ENCODE measurements at places on chromosomes 11 and 22.

DNA sequence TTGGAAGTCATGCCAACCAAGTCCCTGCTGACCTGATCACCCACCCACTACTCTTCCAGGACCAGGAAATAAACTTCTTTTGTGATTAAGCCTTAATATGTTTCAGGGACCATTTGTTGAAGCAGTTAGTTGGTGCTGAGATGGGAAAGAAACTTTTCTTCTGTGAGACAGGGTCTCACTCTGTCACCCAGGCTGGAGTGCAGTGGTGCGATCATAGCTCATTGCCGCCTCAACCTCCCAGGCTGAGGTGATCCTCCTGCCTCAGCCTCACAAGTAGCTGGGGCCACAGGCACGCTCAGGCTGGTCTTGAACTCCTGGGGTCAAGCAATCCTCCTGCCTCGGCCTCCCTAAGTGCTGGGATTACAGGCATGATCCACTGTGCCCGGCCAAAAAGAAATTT is 10.6 kb downstream of the SUSD2 start:
- no peak for DNase-seq

GRCh38 chr11:103395612-103396011 is 286.4 kb downstream of the DYNC2H1 start:
- no peak for DNase-seq

DNA sequence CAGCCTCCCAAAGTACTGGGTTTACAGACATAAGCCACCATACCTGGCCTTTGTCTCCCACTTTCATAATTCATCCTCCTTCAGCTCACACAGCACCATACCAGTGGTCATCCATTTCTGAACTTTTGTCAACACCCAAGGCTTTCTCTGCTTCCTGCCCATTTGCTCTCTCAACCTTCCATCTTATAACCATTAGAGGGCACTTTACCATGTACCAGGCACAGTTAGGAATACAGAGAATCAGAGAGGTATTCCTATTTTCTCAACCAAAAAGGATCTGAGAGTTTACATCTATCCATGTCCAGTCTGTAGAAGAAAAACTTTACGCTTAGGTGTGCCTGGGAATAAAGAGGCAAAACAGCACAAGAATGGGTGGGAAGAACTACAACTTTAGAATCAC is 397.6 kb downstream of the BUD13 start:
- no peak for DNase-seq

- DNase-seq: no peak
Observed at GRCh38 chr11:29957431-29957830, 59.4 kb downstream of the KCNA4 start.

DNA sequence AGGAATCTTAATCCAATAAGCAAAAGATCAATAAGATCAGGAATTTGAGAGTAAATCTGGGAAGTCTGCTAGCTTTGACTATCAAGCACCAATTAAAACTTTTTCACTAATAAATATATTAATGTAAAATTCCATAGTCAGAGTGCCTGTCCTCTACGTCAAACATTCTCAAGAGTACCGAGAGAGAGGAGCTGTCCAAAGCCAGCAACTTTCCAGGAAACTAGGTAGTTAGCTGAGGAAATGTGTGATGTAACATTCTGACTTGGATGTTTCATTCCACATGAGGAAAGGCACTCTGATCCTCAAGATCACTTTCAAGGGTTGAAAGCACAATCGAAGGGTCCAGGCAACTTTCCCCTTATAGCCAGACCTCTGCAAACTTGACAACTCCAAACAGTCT is 113.2 kb downstream of the STK33 start:
- DNase-seq: no peak

GRCh38 chr11:104339380-104339831 is 175.5 kb upstream of the PDGFD start:
- no peak for DNase-seq

GRCh38 chr11:104075706-104076105 is 39.3 kb downstream of the DDI1 start:
- no peak for DNase-seq

DNA sequence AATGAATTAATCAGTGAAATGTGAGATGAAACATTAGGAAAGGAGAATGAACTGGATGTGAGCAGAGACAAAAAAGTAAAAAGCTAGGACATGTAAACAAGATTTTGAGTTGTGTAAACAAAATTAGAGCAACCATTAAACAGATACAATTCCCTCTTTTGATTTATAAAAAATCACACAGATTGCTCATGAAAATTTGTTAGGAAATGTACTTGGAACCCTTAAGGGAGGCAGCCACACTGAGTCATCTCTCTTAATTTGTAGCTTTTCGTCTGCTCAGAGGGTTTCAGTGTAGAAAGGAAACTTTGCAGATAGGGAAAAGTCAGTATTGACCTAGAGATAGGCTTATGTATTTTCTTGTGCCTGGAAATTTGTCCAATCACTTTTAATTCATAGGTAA is 49.6 kb upstream of the ME3 start:
- no peak for DNase-seq

DNA sequence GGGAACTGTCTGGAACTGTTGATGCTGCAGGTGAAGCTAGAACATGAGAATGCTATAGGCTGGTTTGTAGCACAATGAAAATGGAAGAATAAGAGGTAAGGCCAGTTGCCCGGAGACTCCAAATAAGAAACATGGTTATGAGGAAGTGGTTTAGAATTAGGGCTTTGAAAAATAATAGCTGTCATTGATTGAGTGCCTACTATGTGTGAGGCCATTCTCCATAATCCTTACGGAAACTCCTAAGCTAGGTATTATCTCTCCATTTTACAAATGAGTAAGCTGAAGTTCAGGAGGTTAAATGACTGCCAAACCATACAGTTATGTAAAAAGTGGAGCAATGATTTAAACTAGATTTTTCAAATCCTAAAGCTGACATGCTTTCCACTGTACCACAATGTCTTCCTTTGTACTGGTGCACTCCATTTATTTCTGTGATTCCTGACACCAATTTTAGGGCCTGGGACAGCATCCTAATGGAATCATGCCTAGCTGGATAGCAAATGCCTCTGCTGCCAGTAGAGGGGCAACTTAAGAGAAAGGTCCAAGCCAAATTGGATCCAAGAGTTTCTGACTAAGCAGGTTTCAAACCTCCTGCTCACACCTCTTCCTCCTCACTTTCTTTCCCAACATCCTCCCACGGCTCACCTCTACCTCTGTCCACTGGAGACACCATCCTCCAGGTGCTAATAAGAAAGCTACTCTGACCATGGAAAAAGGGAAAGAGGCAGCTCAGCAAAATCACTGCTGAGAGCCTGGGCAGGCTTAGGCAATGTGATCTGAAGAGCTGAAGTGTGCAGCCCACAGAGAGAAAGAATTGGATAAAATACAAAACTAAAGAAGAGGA is 46.9 kb upstream of the PICALM start:
- DNase-seq: no peak

DNA sequence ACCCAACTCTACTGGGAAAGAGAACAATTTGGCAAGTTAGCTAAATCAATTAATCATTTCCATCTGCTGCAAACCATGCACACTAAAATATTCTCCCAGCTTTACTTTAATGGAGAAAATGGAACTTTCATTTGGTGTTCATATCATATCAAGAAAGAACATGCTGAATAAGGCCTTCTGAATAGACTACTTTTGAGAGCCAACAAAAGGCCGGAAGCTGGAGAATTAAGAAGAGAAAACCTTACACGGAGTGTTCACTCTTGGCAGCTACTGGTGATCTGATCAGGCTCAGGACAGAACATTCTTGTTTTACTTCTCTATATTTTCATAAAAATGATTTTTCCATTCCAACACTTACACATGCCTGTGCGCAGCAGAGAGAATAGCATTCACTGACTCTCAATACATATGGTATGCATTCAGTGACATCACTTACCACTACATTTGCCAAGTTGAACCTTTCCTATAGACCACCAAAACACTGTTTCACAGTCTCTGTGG is 165.3 kb downstream of the TTC28 start:
- no peak for DNase-seq

- no peak for DNase-seq
Observed at GRCh38 chr11:58507355-58507754, 550 bp downstream of the OR5B21 start.

DNA sequence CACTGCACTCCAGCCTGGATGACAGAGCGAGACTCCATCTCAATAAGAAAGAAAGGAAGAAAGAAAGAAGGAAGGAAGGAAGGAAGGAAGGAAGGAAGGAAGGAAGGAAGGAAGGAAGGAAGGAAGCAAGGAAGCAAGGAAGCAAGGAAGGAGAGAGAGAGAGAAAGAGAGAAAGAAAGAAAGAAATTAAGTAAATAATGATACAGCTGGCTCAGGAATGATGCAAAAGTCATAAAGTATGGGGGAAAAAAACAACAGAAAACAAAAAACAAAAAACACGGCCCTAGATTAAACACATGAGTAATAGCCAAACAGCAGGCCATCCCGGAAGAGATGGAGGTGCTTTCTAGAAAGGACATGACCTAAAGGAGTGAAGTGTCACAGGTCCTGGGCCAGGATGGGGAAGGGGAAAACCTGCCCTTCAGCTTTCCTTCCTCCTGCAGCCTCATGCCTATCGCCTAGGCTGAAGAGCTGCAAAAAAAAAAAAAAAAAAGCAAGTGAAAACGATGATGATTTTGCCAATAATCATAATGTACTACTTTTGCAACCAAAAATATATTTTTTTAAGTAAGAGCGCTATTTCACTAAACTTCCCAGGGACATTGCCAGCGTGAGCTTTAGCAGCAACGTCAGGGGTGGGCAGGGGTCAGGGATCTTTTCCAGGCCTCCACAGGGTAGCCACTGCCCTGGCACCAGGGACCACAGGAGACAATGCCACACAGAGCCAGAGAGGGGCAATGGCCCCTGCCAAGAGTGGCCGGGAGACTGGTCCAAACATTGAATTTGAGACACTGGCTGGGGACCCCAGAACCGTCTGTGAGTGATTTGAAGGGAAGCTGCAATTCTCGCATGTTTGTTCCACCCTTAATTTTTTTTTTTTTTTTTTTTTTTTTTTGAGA is 28.2 kb upstream of the TMPRSS4 start:
- DNase-seq: no peak

- DNase-seq: peak; percentile 35
Observed at GRCh38 chr22:42553475-42554361, at the start of gene SERHL2. Gene SERHL2, plus strand, starts transcription at chr22:42553956. Its CDS starts 65 bp downstream, at chr22:42554021.

DNA sequence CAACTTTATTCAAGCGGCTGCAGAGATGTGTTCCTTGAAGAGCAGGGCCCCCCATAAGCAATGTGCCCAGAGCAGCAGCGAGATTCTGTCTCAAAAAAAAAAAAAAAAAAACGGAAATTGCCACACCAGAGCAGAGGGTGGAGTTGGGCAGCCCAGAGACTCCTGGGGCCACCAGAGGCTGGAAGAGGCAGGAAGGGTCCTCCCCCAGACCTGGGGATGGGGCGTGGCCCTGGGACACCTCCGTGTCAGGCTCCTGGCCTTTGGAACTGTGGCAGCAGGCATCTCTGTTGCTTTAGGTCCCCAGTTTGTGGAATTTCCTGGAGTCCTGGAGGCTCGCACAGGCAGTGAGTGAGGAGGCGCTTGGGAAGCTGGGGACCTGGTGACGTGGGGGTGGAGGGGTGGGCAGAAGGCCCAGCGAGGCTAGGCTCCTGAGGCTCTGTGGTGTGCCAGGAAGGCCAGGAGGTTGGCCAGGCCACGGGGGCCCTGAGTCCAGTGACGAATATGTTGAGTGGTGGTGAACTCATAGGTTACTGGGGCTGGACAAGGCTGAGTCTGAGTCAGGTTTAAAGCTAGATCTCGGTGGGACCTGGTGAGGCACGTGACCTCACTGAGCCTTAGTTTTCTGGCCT is 735.6 kb downstream of the BRD1 start:
- DNase-seq: no peak

GRCh38 chr11:58968251-58968711 is 29.0 kb downstream of the GLYATL1 start:
- no peak for DNase-seq

GRCh38 chr22:41565403-41566054 is 4.7 kb downstream of the CSDC2 start:
- no peak for DNase-seq

GRCh38 chr11:2963761-2964160 is 28.4 kb downstream of the NAP1L4 start:
- DNase-seq: no peak

GRCh38 chr11:14240221-14240620 is 118.8 kb downstream of the RRAS2 start:
- no peak for DNase-seq

- DNase-seq: no peak
Observed at GRCh38 chr22:48721395-48721669, 1106.3 kb downstream of the BRD1 start.

GRCh38 chr22:33012833-33013450 is 45.2 kb downstream of the SYN3 start:
- DNase-seq: no peak

DNA sequence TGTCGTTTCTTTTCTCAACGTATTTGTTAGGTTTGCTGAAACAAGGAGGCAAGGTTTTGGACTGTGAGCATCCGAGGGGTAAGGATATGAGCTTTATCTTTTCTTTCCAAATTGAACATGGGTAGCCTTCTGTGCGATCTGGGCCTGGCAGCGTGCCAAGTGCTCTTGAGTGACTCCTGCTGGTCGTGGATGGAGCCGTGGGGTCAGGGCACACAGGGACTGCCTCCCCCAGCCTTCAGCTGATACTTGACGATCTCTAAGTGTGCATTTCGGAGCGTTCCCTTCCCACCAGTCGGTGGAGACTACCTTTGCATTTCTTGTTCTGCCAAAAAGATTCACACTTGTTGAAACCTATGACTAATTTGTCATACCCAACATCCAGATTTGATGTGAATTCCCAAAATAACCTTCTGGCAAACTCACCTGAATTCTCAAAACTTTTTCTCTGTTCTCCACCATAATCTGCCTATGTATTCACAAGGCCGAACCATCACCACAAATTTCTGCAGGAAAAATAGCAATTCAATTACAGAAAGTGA is 40.1 kb upstream of the CLMP start:
- DNase-seq: no peak

DNA sequence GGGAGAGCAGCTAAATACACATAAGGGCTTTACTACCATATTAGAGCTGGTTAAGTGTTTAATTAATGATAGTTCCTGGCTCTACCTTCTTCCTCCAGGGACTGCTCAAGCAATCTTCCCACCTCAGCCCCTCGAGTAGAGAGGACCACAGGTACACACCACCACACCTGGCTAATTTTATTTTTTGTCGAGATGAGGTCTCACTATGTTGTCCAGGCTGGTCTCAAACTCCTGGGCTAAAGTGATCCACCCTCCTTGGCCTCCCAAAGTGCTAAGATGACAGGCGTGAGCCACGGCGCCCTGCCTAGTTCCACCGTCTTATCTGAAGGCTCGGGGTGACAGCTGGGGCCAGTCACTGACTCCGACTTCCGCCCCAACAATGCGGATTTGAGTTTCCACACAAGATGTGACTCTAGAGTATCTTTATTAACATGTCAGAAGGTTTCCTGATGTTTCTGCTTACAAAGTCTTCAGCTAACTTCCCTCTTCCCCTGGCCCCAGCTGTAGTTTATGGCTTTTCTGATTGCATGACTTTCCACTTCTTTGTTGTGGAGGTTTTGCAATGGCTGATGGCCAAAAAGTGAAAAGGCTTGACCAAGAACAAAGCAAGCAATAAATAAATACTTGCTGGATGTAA is 16.8 kb downstream of the TPST2 start:
- DNase-seq: no peak

- peak; percentile 11 for DNase-seq
Observed at GRCh38 chr11:45041596-45041995, 90.9 kb upstream of the TP53I11 start.

- no peak for DNase-seq
Observed at GRCh38 chr11:69983897-69984438, 94.1 kb upstream of the ANO1 start.

- DNase-seq: no peak
Observed at GRCh38 chr11:69491071-69492031, 9.9 kb downstream of the LINC01488 start.
